Glomerular endothelial cell (primary cell): ENCODE measurements at places on chromosomes 16 and 17. TPM values are rescaled to one million over a fixed set of nuclear protein-coding genes. Genes with fewer than 3 reads are reported as not detected.

Gene PCGF2
- total RNA-seq, result 15.8 and 24.1 TPM in 2 replicates

Gene KRT33A
- not detected in 2 replicates for total RNA-seq

DNA sequence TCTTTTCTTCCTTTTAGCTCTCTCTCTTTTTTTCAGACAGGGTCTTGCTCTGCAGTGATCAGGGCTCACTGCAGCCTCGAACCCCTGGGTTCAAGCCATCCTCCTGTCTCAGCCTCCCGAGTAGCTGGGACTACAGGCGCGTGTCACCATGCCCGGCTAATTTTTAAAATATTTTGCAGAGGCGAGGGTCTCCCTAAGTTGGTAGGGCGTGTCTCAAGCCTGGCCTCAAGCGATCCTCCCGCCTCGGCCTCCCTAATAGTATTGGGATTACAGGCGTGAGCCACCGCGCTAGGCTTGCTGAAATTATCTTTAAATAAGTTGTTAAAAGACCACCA lies 797 bp upstream of the SNX11 start:
- no peak for DNase-seq

DNA sequence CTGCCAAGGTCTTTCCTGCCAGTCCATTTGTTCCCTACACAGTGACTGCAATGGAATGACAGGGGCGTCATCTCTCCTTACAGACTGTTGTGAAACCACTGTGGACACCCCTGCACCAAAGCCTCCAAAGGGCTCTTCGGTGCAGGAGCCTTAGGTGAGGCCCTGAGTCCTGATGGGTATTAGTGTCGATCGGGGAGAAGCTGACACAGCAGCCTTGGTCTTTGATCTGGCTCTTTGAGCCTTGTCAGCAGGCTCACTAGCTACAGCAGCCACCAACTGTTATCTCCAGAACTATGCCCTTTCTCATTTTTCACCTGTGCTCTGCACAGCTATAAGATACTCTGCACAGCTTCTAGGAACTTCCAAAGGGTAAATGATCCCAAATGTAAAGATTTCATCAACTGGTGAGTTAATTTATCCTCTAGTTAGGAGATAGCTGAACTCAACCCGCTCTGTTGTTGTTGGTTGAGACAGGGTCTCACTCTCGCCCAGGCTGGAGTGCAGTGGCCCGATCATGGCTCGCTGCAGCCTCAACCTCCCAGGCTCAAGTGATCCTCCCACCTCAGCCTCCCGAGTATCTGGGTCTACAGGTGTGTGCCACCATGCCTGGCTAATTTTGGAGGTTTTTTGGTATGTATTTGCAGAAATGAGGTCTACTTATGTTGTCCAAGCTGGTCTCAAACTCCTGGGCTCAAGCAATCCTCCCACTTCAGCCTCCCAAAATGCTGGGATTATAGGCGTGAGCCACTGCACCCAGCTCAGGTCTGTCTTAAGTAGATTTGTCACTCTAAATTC lies 19.7 kb downstream of the G6PC1 start:
- no peak for DNase-seq

DNA sequence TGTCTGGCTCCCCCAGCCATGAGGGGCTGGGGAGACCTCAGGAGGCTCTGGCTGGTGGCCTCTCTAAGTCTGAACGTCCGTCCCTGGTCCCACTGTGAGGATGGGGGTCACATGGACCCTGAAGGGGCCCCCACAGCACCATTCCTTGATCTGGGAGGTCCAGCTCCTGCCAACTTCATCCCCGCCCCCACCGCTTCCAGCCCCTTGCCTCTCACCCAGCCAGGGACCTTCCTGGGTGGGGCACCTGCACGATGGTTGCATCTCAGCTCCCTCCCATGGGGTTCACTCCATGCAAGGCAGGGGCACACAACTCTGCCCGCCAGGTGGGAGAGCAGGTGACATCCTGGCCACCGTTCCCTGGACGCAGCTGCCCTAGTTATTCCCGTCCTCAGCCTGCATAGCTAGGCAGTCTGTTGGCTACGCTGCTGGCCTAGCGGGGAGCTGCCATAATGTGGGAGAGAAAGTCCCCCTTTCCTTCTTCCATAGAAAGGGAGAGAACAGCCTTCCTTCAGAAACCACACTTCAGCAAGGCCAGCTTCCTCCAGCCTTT lies 217.9 kb upstream of the RPL38 start:
- no peak for DNase-seq

Gene HAS3
- total RNA-seq, result 0.70 and 6.2 TPM in 2 replicates

Gene ZNF205
- total RNA-seq, result 19.8 and 26.3 TPM in 2 replicates

- DNase-seq, result no peak
These were observed 29.0 kb upstream of the ATP2C2 start for GRCh38 chr16:84339311-84339710.

Gene CNTNAP1
- total RNA-seq, result 17.6 and 17.9 TPM in 2 replicates

DNA sequence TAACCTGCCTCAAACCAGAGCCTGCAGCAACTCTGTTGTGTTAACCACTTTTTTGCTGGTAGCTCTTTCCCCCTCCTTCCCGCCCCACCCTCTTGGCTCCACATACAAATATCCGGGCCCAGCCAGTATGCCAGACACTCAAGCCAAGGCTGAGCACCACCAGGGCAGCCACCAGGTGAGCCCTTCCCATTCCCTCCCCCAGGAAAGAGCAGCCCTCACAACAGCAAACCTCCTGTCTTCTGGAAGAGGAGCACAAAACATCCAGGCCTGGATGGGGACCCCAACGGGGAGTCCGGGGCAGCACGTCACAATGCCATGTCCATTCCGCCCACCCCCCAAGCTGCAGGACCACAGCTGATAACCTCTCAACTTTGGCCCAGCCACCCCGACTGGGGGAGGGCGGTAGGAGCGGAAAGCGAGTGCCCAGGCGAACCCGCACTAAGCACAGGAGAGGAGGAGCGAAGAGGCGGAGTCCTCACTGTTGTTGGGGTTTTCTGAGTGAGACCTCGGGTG lies 757 bp downstream of the ORMDL3 start:
- no peak for DNase-seq

DNA sequence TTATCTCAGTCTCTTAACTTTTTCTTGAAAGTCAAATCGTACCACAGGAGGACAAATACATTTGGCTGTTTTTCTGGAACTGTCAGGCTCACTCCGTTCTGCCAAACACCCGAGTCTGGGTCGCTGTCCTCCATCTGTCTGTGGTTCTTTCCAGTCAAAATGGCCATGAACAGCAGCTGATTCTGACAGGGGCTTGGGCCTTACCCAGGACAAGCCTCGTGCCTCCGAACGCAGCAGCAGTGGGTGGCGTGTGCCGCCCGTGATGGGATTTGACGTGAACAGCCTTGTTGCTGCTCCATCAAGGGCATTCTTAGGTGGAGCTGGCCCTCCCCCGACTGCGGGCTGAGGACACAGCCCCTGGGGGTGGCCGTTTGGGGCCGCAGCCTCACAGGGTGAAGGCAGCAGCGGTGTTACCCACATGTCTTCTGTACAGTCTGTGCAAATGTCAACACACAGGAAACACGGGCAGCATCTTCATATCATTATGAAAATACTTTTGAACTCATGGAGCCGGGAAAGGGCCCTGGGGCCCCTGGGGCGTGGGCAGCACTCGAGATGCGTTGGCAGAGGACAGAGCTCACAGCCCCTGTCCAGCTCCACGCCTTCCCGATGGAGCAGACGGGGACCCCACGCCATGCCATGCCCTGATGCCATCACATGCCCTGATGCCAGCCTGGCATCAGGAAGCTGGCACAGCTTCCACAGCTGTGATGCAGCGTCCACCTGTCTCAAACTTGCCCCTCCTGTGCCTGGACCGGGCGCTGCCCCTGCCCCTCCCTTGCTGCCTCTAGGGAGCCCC lies 8.6 kb upstream of the ACSF3 start:
- DNase-seq, result no peak

Gene KRT33B
- total RNA-seq, result not detected in 2 replicates

Gene TLCD3A
- 14.6 and 28.7 TPM in 2 replicates for total RNA-seq

- no peak for DNase-seq
These were observed at the start of gene MC1R for GRCh38 chr16:89918453-89919347. Gene MC1R (plus strand): TSS chr16:89918862. CDS start chr16:89919259, 397 bp downstream.

- DNase-seq, result no peak
These were observed 250.7 kb downstream of the HS3ST3A1 start for GRCh38 chr17:13351046-13351445.

DNA sequence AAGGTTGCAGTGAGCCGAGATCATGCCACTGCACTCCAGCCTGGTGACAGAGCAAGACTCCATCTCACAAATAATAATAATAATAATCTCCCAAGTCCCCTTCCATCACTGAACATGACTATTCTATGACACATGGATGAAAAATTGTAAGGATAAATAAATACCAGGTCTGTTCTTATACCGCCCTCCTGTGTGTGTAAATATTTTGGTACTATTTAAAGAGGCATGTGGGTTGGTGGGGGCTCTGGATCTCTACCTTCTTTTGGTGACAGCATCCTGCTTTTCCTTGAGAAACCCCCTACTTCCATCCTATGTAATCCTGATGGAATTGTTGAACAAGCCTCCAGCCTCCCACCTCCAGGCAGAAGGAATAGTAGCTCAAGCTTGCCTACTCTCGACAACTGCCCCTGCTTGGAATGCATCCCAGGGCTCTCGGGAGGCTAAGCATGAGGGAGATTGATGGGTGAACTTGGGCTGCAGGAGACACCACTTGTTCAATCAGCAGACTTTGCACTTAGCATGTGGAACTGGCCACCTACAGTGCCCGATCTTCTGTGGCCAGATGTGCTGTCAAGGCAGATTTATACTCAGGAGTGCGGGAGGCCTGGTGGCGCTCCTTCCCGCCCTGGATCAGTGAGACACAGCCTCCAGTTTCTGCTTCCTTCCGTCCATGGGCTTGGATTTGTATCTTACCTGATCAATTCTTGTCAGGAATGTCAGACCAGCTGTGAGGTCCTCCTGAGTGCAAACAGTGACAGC lies 287.4 kb downstream of the SLC39A11 start:
- DNase-seq, result no peak

DNA sequence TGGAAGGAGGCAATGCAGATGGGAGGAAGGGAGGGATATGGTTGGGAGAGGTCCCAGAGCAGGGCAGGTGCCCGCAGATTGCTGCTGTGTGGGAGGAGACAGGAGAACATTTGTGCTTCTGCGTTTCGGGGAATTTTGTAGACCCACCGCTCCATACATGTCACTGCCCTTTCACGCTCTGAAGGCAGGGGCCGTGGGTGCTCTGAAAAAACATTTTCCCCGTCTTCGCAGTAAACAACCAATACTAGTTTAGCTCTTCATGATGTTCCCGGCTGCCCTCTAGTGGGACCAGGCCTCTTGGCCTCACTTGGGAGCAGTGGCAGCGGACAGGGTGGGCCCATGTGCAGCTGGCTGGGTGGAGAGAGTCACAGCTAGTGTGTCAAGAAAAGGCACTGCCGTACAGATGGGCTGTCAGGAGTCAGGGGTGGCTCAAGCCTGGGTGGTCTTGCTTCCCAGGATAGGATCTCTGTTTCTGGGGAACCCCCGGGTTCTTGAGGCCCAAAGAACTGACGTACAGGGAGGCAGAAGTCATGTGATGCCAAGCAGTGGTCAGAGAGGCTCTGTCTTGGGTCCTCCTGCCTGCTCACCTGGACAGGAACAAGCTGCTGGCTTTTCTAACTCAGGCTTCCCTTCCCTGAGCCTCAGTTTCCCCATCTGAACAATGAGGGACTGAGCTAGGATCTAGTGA lies 46.5 kb upstream of the CPNE2 start:
- no peak for DNase-seq

DNA sequence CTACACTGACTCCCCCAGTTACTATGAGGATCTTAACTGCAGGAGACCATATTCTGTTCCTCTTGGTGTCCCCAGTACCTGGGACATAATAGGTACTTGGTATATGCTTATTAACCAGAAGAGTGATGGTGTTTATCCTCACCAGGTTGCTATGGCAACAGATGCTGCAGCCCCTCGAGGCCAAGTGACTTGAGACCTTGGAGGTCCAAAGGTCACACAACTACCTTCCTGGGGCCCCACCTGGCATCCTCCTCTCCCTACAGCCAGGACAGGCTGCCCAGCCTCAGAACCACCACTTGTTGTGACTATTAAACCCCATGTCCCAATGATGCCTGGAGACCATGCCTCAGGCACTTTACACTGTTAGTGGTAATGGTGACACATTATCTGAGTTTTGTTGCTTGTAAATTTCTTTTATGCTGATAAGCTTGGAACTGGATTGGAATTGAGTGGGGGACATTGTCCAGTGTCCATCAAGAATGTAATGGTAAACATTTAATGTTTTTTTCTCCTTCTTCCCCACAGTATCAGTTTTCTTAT lies 189.4 kb downstream of the CCDC182 start:
- no peak for DNase-seq

Gene DOC2A
- total RNA-seq, result 0.06 and 0.10 TPM in 2 replicates

- no peak for DNase-seq
These were observed 20.9 kb downstream of the SPACA3 start for GRCh38 chr17:33012522-33013033.

DNA sequence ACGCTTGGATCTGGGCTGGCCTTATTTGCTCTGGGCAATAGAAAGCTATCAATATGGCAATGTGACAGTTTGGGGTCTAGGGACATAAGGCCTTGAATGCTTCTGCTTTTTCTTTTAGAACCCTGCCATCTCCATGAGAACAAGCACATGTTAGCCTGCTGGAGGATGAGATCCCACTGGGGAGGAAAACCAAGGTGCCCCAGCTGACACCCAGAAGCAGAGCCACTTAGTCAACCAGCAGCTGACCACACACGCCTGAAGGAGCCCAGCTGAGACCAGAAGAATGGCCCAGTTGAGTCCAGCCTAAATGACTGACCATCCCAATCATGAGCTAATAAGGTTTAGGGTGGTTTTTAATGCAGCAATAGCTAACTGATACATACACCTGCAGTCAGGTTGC lies 171.2 kb downstream of the AHSP start:
- no peak for DNase-seq
